ENCODE measurements at places on chromosomes 2 and 18.

DNA sequence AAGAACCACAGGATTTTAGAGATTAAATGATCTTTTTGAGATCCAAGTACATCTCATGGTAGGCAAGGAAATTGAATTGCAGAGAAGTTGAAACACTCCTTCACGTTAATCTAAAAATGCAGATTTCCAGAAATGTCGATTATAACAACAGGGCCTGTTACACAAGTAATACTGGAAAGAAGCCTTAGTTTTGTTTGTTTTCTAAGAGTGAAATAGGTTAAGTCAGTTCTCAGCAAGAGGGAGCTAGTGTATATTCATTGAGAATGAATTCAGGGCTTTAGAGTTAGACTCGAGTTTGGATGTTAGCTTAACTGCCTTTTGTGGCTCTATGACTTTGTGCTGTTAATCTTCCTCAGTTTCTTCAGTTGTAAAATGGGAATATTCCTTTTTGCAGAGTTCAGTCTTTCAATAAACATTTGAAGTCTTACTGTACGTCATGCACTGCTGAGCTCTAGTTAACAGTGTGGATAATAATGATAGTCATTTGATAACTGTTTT, 926 bp downstream of the NDUFV2 start:
- DNase-seq, result peak; percentile 53

GRCh38 chr2:177314722-177315264, 50.3 kb upstream of the NFE2L2 start:
- DNase-seq, result no peak

- DNase-seq, result no peak
Measured at GRCh38 chr18:7288544-7288943, 57.7 kb downstream of the LRRC30 start.

- DNase-seq, result no peak
Measured at GRCh38 chr2:161243312-161243711, 64.9 kb upstream of the PSMD14 start.

GRCh38 chr2:127685410-127686080, 10.2 kb upstream of the LIMS2 start:
- peak; percentile 37 for DNase-seq

DNA sequence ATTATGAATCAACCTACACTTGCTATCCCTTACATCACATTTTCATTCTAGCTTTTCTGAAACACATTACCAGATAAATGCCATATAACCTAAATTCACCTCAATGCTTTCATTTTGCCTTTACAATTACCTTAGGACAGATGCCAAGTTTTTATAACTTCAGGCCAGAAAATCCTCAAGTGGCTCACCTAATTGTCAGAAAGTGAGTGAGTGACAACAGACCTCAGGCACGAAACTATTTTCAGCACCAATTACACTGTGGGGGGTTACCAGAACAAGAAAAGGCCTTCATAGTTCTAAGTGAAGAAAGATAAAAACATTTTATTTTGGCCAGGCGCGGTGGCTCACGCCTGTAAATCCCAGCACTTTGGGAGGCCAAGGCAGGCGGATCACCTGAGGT, 52.3 kb upstream of the ST8SIA5 start:
- DNase-seq, result no peak

DNA sequence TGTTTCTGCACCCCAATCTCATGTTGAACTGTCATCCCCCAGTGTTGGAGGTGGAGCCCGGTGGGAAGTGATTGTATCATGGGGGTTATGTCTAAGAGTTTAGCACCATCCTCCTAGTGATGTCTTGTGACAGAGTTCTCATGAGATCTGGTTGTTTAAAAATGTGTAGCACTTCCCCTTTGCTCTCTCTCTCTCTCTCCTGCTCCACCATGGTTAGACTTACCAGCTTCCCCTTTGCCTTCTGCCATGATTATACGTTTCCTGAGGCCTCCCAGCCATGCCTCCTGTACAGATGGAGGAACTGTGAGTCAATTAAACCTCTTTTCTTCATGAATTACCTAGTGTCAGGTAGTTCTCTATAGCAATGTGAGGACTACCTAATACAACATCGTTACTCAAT, 396.9 kb upstream of the LRATD1 start:
- DNase-seq, result no peak

DNA sequence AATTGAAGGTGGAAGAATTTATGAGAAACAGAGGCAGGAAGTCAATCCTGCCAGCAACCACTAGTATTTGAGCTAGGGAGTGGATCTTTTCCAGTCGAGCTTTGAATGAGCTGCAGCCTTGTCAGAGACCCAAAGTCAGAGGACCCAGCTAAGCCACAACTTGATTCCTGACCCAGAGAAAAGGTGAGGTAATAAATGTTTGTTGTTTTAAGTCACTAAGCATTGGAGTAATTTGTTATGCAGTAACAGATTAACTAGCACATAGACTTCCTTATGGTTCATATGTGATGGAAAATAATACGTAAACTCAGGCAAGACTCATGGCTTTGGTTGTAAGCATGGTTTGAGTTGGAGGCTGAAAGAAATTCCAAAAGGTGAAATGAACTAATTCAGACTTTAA, 21.6 kb downstream of the EFEMP1 start:
- DNase-seq, result peak; percentile 72

- no peak for DNase-seq
Measured at GRCh38 chr18:56541340-56541739, 97.1 kb downstream of the TXNL1 start.

GRCh38 chr2:40803900-40804299, 352.0 kb upstream of the SLC8A1 start:
- DNase-seq, result no peak

GRCh38 chr2:25710750-25711149, 37.4 kb upstream of the DTNB start:
- no peak for DNase-seq

DNA sequence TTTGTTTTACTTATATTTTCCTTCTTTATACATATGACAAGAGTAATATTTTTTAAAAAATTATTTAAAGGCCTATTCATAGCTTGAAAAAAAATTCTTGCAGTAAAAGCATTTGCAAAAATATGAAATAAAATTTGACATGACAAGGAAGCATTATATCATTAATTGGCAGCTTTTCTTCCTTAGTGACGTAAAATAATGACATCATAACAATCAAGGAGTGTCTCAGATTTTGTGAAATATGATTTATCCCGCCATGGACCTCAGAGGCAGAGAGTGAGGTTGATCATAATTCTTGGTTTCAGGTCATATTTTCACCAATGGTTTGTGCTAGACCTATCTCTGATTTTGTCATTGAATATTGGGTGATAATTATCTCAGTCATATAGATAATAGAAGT, 176.0 kb downstream of the MIB1 start:
- no peak for DNase-seq

- DNase-seq, result no peak
Measured at GRCh38 chr2:68505603-68506159, 38.3 kb downstream of the APLF start.

DNA sequence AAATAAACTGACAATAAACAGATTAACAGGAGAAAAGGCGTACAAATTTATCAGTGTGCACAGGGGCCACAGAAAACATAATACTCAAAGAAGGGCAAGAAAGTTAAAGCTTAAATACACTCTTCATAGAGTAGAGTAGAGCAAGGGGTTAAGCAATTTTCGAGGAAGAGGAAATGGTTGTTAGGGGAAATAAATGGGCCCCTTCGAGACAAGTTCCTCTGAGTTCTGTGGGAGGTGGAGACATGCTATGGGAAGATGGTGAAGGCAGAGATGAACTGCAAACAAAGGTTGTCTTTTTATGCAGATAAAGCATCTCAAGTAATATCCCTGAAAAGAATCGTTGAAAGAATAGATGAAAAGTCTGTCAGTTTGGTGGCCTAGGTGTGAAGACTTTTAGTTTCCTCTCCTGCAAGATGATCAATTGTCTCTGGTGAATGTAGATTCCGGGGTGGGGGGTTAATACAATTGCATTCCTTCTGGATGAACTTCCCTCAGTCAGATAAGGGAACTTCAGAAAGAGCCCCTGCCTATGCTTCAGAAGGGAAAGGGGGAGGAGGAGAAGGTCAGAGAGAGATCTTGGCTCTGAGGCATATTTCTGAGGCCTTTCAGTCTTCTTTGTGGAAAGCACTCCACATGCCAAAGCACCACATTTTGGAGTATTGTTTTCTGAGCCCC, 127.0 kb downstream of the METTL4 start:
- no peak for DNase-seq

- DNase-seq, result no peak
Measured at GRCh38 chr2:203987959-203988358, 51.4 kb downstream of the ICOS start.

- no peak for DNase-seq
Measured at GRCh38 chr2:9919512-9919911, 32.0 kb upstream of the GRHL1 start.

GRCh38 chr2:160338901-160339685, 139.0 kb upstream of the ITGB6 start:
- DNase-seq, result no peak

DNA sequence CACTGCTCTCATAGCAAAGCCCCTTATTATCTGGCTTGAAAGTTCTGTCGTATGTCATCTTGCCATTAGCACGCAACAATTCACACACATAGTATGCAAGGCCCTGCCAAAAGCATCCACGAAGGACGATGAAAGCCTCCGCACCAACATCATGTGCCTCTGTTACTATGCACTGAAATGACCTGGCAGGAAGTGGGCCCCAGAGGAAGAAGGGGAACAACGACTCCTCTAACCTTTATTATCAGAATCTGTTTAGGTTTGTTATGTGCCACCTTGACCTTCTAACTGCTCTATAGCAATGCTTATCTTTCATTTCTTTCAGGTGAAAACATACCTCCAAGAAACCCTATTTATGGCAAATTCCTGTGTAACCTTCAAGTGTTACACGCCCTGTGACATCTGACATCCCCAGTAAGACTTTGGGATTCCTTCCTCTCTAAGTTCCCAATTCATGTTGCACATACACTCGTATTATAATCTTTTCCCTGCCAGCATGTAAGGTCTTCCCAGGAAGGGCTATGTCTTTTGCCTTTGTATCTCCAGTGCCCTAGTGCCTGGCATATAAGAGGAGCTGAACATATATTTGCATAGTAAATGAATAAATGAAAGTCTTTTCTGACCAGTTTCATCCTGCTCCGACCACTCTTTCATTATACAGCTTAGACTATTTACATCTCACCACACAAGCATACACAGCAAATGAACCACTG, 7.0 kb upstream of the NDUFV2 start:
- peak; percentile 62 for DNase-seq

DNA sequence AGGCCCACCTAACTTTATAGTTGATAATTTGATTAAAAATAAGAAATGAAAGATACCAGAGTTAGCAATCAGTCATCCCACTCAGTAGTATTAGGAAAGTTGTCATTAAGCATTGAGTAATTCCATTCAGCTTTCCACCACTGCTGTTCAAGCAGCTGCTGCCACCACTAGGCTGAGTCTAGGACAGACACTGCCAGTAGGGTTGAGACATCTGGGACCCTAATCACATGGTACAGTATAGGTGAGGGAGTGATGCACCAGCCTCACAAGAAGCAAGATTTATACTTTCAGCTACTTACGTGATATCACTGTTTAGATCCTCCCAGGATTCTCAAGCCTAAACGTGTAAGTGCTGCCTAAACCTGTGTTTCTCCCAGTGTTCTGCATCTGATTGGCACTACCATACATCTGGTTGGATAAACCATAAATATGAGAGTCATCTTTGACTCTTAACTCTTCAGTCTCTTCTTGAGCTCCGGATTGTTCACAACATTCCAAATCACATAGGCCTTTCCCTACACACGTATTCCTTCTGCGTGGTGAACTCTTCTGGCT, 3.2 kb downstream of the UBXN4 start:
- DNase-seq, result peak; percentile 48

DNA sequence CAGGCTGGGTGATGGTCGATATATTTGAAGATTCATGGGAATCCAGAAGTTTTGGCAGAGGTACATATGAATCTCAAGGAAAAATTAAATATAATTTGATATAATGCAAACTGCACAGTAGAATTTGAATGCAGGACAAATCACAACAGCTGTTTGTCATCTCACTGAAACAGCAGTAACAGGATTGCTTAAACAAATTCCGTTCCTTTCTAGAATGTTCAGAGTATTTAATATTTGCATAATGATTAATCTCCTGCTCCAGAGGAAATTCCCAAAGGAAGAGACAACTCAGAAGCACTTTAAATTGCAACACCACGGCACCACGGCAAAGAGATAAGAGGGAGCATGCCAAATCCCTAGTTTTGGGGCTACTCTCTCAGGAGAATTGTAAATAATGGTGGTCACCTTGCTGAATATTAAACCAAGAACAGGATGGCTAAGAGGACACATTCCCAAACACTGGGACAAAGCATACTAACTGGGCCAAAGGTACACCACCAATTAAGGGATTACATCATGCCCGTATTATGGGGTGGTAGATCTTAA, 67.8 kb upstream of the MAP4K3 start:
- DNase-seq, result peak; percentile 77

- no peak for DNase-seq
Measured at GRCh38 chr2:99890568-99891427, 251.6 kb downstream of the AFF3 start.

GRCh38 chr2:179096090-179096489, 46.2 kb upstream of the CCDC141 start:
- no peak for DNase-seq

DNA sequence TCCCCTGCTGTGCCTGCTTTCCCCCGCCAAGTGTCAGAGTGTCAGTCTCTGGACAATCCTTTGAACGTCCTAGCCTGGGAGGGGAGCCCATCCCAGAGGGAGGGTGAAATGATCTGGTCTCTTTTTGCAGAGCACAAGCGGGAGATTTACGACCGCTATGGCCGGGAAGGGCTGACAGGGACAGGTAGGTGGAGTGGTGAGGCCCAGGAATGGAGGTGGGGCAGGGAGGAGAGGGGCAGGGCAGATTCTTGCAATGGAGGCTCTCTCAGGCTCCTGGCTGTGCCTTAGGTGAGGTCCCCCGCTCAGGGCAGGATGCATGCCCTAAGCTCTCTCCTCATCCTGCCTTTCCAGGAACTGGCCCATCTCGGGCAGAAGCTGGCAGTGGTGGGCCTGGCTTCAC, 2.4 kb downstream of the DNAJB2 start:
- no peak for DNase-seq

GRCh38 chr2:237355701-237356100, 58.3 kb downstream of the COL6A3 start:
- DNase-seq, result no peak

DNA sequence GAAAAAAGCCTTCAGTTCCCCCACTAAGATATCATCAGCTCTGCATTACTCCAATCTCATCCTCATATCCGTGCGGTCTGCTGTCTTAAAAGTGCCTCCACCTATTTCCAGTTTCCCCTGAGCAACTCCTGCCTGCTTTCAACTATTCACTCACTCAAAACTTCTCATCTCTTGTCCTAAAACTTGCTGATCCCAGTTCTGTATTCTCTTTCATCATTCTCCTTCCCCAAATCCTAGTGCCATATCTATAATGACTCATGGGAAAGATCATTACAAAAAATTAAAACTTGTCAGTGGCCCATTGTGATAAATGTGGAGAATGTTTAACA, 20.0 kb downstream of the ACVR1 start:
- no peak for DNase-seq

GRCh38 chr18:58413667-58414628, 214.9 kb downstream of the ALPK2 start:
- DNase-seq, result no peak

- peak; percentile 94 for DNase-seq
Measured at GRCh38 chr18:11849841-11850634, 1.2 kb upstream of the CHMP1B start.

- DNase-seq, result no peak
Measured at GRCh38 chr2:33510586-33510968, 34.1 kb downstream of the RASGRP3 start.

- DNase-seq, result peak; percentile 86
Measured at GRCh38 chr2:27078267-27079194, at the start of gene EMILIN1. Gene EMILIN1, plus strand, starts transcription at chr2:27078615. Its CDS starts 451 bp downstream, at chr2:27079066.

Data from iris pigment epithelial cell (primary cell).